ENCODE measurements at places on chromosomes 6 and 20.

DNA sequence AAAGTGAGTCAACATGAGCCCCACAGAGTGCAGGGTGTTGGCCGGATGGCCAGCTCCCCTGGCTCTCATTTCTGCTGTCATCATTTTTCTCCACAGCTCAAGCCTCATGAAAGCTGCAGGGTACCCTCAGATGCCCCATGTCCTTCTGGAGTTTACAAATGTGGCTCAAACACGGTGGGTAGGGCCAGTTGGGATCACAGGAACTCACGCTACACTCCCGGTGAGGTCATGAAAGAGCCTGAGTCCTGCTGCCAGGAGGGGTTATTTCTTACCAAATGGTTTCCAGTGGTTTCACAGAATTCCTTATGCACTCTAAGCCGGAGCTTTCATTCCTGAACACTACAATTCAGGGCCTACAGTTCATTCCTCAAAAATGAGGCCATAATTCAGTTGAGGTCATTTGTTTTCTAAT, 78.7 kb downstream of the TMEM170B start:
- peak; percentile 88 for DNase-seq

DNA sequence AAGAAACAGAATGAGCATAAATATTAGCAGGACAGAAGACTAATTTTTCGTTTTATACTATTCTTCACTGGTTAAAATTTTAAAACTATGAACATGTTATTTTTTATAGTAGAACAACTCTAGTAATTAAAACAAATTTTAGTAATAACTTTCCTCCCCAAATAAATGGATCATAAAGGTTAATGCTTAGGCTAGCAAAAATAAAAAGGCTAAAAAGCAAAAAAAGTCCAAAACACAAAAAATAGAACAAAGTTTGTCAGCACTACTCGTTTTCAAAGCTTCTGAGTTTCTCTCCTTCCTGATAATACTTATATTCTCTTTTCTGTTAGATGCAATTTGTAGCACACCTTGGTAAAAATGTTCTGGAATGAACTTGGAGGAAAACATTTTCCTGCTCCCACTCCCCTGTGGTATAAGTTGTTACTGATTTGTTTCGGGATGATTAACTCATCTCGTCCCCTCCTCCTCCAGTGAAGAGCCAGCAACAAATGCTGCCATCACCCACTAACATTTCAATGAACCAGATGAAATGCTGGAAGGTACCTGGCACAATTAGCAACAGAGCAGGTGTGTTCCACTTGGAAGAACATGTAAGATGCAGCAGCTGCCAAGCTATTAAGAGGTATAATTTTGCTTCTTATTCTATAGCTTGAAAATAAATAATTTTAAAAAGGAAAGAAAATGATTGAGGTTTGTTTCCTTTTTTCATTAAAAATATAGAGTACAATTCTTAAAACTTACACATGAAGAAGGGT, 130.5 kb downstream of the MYB start:
- DNase-seq = no peak

DNA sequence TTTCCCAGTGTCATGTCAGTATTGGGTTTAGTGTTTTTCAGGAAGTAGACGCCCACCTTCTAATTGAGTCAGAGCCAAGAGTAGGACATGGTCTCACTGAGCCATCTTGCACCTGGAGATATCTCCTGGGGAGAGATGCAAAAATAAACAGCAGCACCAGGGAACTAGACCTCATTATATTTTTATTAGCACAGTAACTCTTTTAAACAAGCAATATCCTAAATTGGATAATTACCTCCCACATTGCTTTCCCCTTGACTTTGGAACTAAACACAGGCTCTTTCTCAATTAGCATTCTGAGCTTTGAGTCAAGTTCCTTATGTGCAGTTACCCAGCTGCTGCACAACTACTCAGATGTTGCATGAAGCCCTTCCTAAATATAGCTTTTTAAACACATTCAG, 175.4 kb downstream of the IBTK start:
- DNase-seq = no peak

DNA sequence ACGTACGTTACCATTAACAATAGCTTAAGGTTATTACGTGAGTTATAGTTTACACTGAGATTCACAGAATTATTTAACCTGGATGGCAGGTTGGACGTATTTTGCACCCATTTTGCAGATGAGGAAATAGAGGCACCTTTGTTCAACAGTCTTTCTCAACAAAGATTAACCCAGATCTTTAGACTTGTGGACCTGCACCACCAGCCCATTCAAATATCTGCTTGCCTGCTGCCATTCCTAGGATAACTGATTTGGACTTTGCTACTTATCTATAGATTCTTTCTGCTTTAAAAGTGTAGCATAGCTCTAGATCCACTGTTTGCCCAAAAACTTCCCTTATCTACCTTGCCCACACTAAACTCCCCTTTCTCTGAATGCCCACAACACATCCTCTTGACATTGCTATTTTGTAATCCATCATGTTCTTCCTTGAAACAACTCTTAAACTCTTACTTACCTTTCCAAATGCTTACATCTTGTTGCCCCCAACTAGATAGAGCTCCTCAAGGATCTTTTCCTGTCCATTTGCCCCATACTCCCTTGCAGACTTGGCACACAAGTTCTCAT, 56.4 kb upstream of the TNFAIP3 start:
- DNase-seq = no peak

DNA sequence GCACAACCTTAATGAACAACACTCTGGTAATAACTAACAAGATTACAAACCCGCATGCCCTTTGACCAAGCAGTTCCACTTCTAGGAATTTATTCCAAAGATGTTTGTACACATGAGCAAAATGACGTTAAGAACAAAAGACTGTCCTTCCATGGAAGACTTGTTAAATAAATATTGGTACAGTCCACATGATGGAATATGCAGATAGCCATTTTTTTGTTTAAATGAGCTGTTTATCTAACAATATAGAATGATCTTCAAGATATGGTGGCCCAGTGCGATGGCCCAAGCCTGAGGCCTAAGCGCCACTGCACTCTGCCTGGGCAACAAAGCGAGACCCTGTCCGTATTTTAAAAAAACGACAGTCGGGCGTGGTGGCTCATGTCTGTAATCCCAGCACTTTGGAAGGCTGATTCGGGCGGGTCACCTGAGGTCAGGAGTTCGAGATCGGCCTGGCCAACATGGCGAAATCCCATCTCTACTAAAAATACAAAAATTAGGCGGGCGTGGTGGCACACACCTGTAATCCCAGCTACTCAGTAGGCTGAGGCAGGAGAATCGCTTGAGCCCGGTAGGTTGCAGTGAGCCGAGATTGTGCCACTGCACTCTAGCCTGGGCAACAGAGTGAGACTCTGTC, 7.4 kb upstream of the AHCY start:
- DNase-seq = no peak

DNA sequence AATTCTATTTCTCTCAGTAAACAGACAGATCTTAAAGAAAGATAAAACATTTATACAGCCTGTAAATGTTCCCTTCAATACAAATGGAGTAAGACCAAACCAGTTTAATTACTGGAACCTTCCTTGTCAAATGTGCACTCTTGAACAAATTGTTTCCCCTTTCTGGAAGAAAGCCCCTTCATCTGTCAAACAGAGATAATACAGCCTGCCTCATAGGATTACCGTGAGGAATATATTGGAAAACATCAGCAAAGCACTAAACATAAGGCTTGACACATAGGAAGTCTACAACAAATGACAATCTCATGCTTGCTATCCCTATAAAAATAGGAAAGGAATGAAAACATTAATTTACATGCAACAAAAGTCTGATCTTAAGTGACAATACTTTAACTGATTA, 173.8 kb downstream of the PTPRK start:
- no peak for DNase-seq

- no peak for DNase-seq
Observed at GRCh38 chr20:20799716-20800312, 87.4 kb upstream of the RALGAPA2 start.
